Germinal center (tissue), 1 donor: ENCODE measurements at places on chromosomes 5 and 9.

- DNase-seq: no peak
These were observed 4.0 kb downstream of the NADK2 start for GRCh38 chr5:36237751-36238150.

DNA sequence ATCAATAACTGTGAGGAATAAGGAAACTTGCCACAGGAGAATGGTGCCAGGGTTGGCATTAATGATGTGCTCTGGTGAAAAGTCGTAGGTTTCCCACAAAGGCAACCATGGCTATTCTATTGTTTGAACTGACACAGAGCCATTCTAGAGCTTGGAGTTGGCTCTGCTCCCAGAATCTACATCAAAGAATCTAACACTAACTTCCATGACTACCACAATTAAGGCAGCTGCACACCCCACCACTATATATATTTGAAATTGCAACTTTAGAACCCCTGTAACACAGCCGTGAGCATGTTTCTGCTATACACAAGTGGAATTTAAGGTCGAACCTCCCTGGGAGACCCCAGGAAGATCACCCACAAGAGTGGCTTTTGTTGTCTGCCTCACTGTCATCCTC, 89.7 kb upstream of the CCDC152 start:
- no peak for DNase-seq

DNA sequence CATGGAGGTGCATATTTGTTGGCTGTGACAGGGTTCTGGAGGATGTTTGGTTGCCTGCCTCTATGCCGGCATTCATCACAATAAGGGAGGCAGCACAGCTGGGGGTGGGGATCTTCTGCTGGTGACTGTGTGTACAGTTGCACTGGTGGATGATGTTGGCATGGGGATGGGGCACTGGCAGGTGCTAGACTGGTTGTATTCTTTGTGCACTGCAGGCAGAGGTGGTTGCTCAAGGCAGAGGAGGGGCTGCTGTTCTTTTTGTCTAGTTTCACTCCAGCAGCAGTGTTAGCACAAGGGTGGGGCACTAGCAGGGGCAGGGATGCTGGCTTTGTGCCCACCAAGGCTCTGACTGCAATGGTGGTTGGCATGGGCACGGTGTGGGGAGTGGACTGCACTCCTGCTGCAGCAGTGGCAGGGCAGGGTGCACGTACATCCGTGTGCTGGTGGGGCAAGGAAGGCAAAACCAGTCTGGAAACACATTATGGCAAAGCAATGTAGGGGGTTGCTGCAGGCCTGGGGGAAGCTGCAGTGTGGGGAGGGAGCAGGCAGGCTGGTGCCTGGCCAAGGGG, 69.3 kb downstream of the ISOC1 start:
- DNase-seq: no peak

DNA sequence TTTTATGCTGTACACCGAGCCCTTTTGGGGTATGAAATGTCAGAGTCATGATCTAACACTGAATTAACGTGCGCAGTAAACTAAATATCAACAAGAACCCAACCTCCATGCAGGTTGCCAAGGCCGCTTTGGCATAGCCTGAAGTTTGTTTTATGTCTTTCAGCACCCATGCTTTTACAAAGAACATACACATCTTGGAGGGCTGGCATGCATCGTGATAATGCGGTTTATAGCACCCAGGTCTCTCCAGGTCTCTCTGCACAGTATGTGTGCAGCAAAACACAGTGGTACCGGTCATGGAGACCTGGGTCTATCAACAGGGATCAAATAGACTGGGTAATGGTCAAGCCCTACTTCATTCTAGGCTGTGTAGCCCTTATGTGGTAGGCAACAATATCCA, 11.8 kb downstream of the NPR3 start:
- no peak for DNase-seq

DNA sequence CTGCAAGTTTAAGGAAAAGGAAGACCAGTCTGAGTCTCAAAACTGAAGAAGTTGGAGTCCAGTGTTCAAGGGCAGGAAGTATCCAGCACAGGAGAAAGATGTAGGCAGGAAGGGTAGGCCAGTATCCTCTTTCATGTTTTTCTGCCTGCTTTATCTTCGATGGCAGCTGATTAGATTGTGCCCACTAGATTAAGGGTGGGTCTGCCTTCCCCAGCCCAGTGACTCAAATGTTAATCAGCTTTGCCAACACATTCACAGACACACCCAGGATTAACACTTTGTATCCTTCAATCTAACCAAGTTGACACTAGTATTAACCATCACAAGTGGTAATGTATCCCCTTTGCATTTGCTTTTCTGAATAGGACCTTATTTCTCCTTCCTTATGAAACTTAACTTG, 535.9 kb upstream of the FTMT start:
- no peak for DNase-seq

GRCh38 chr5:115624994-115625393, 842 bp downstream of the TMED7 start:
- DNase-seq: no peak

DNA sequence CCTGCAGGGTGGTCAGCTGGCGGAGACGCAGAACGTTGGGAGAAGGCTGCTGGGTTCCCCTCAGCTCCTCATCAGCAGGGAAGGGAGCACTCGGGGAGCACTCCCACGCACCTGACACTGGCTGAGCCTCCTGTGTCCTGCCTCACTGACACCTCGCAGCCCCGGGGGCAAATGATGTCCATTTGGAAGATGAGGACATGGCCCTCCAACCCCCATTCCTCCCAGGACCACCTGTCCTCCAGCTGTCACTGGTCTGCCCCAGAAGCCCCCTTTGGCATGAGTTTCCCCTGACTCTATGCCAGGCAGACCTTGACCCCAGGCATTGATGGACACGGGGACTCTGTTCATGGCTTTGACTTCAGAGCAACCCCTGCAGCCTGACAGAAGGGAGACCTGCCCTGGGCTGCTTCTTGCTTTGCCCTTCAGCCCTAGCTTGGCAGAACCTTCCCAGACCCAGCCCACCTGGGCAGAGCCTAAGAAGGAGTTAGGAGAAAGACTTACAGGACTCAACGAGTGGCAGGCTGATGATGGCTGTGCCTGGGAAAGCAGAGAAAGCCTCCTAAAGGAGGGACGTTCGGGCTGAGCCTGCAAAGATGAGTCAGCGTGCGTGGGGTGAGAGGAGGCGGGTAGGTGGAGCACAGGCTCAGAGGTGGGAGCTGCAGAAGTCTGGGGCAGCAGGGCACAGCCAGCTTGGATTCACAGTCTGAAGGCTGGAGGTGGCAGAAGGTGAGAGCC, 90.6 kb downstream of the LMX1B start:
- no peak for DNase-seq

- DNase-seq: no peak
These were observed 78.8 kb downstream of the F2RL2 start for GRCh38 chr5:76544268-76544926.

DNA sequence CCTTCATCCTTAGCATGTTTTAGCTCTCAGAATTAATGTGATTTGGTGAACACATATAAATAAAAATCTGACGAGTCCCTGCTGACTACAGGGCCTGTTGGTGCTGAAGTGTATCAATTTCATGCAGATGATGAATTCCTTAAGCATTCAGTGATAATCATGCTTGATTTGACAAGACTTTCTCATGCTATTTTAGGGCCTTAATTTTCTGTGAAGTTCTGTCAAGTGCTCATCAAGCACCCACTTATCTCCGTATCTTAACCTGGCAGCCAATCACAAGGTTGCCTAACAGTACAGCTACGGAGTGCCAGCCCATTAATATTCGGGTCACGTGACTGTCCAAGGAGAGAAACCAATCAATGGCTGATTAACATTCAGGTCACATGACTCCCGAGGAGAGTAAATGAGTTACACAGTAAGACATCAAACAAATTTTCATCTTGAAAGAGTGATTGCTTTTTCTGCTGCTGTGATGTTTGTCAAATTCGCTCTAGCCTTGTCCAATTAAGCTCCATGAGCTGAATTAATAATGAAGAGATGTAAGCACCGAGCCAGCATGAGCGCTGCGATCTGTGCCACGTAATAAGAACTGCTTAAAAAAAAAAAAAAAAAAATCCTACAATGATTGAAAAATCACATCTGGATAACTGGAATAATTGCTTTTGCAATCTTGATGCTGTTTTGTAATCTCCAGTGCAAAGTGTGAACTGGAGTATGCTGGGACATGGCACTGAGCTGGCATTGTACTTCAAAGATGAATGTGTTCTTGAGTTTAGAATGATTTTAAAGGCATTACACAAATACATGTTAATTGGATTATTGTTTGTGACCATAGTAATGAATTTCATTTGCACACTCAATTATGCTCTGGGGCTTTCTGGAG, 104.3 kb upstream of the SPATA31D4 start:
- no peak for DNase-seq

DNA sequence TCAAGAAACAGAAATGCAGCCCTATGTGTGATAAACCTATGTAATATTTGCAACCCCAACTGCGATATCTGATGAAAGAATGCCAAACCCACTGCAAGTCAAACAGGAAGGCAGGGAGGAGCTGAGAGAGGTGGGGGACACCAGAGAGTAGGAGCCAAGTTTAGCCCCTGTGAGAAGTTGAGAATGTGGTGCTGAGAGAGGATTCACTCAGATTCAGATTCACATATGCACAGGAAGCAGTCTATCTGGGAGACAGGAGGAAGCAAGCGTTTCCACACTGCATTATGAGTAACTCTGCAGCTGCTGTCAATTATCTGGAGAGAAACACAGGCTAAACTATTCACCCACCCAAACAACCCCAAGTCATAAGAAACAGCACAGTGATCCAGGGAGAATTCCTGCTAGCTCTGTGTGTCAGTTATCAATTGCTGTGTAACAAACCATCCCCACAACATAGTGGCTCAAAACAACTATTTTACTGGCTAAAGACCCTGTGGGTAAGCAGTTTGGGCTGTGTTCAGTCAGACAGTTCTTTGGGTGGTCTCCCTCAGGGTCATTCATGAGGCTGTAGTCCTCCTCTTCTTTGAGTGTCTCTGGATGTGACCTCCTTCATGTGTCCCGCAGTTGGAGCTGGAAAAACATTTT, 161.9 kb upstream of the RAI14 start:
- no peak for DNase-seq

- no peak for DNase-seq
These were observed 79.5 kb upstream of the GABRG2 start for GRCh38 chr5:161988077-161988476.

GRCh38 chr9:123941524-123942070, 11.7 kb upstream of the DENND1A start:
- DNase-seq: no peak

- DNase-seq: no peak
These were observed 80.9 kb downstream of the YIPF5 start for GRCh38 chr5:144089401-144090021.

DNA sequence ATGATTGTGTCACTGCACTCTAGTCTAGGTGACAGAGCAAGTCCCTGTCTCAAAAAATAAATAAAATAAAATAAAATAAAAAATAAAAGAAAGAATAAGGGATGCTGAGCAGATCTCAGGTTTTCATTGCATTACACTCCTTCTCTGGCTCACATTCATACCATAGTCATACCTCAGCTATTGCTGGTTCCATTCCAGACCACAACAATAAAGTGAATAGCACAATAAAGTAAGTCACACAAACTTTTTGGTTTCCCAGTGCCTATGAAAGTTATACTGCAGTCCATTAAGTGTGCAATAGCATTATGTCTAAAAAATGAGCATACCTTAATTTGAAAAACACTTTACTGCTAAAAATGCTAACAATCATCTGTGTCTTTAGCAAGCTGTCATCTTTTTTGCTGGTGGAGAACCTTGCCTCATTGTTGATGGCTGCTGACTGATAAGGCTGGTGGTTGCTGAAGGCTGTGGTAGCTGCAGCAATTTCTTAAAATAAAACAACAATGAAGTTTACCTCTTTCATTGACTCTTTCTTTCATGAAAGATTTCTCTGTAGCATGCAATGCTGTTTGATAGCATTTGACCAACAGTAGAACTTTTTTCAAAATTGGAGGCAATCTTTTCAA, 415.7 kb downstream of the ZNF608 start:
- no peak for DNase-seq

DNA sequence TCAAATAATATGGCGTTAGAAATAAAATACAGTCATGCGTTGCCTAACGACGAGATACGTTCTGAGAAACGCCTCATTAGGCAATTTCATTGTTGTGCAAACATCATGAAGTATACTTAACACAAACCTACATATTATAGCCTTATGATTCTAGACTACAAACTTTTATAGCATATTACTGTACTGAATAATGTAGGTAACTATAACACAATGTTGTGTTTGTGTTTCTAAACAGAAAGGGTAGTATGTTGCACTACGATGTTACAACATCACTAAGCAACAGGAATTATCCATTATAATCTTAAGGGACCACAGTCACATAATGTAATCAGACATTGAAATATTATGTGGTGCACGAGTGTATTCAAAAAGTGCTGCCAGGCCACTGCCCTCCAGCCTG, 3.0 kb upstream of the SMC2 start:
- DNase-seq: no peak

DNA sequence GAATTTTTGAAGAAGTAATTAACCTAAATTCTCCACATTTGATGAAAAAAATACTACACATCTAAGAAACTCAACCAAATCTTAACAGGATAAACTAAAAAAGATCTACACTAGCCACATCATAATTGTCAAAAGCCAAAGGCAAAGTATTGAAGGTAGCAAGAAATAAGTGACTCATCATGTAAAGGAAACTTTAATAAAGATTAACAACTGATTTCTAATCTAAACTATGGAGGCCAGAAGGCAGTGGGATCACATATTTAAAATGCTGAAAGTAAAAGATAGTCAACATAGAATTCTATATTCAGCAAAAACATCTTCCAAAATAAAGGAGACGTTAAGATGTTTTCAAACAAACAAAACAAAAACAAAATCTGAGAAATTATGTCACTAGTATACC, 2002.9 kb downstream of the MAT2B start:
- DNase-seq: no peak

DNA sequence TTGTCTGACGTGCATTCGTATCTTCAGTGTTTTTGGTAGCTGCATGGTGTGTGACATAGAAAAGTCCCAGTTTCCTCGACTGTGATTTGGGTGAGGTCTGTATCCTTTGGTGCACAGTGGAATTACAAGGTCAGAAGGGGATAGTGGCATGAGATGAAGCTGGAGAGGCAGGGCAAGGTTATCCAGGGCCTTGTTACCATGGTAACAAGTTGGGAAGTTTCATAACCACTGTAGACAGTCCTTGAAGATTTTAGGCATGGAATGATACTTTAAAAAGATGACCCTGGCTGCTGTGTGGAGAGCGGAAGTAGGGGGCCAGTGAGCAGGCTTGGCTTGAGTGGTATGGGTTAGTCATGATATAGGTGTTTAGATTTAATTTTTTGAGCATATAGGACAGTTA, 11.9 kb downstream of the EHMT1 start:
- DNase-seq: no peak

DNA sequence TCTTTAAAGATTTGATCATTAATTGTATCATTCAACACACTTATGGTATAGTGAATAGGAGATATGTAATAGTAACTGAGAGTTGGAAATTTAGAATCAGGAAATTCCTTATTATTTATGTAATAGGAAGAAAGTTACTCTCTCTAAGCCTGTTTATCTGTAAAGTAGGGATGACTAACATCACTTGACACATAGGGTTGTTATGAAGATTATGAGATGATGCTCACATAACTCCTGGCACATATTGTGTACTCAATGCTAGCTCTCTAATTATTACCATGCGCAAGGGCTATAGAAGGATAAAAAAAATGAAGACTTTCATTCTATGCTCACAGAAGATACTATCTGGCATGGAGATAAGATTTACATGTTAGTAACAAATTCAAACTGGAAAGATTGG, 149.9 kb downstream of the ISOC1 start:
- DNase-seq: no peak
